Activated naive CD4-positive, alpha-beta T cell treated with Interleukin-2 at 50 U/mL for 16 hours (primary cell): ENCODE measurements at places on chromosomes 5 and 9.
A peak's percentile ranks its signal among the peaks of the same experiment; 100 is the strongest.

DNA sequence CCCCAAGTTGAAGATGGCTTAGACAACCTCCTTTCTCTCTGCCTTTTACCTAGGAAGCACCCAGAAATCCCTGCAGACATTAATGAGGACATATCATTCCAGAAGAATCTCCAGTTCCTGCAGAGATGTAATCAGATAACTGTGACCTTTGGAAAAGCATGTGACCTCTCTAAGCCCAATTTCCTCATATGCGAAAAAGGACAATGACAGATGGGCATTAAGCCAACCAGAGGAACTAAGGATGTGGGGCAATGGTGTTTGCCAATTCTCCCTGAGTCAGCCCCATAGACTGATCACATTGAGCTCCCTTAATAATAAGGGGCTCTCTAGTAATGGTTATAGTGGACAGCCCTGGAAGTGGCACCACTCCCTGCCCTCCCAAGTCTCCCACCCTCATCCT lies 10.1 kb upstream of the FOXI1 start:
- no peak for DNase-seq

GRCh38 chr5:115586525-115587146 lies 15.6 kb downstream of the TICAM2 start:
- DNase-seq: no peak

GRCh38 chr5:150401376-150402228 lies 11.1 kb downstream of the CD74 start:
- DNase-seq: no peak

DNA sequence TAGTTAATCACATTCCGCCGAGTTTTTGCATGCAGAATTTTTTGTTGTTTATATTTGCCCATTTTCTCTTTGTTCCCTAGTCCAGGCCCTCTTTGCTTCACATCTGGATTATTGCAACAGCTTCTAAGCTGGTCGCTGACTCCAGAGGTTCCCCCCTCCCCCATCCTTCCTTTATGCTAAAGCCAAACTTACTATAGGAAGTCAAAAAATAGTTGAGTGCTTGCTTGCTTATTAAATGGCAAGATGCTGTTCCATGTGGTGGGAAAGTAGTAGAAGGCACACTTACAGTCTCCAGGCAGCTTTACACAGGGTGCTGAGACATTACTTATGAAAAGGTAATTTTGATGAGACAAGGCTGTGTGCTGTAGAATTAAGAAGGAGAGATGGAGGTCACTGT lies 1.3 kb downstream of the ZBTB34 start:
- no peak for DNase-seq

DNA sequence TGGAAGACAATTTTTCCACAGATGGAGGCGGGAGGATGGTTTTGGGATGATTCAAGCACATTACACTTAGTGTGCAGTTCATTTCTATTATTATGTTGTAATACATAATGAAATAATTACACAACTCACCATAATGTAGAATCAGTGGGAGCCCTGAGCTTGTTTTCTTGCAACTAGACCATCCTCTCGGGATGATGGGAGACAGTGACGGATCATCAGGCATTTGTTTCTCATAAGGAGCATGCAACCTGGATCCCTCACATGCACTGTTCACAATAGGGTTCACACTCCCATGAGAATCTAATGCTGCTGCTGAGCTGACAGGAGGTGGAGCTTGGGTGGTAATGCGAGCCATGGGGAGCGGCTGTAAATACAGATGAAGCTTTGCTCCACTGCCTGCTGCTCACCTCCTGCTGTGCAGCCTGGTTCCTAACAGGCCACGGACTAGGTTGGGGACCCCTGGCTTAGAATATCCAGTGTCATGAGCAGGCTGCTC lies 1.6 kb downstream of the STKLD1 start:
- no peak for DNase-seq

- DNase-seq: no peak
These were observed 74.3 kb downstream of the ZNF618 start for GRCh38 chr9:113950195-113951031.

DNA sequence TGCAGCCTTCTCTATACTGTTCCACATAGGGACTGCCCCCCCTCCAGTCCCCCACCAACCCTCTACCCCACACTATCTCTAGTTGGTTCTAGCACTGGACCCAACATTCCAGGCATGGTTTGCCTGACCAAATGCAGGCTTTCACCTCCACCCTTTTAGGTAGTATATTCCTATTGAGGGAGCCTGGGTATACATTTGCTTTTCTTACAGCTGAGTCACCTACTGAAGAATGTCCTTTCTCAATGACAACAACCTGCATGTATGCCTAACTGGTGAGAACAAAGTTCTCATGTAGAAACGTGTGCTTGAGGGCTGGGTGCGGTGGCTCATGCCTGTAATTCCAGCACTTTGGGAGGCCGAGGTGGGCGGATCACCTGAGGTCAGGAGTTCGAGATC lies 8.2 kb downstream of the TNIP1 start:
- no peak for DNase-seq

DNA sequence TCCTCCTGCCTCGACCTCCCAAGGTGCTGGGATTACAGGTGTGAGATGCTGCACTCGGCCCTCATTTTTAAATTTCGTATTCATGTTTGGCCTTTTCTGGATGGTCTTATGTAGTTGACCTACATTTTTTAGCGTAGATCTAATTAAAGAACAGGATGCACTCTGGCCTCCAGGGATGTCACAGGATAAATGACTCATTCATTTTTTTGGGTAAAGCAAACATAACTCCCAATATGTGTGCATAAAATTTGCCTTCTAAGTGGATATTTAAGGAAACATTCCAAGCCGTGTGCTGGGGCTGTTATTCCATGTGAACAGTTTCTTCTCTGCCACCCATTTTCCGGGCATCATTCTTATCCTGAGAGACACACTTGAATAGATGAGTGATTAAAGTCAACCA lies 501.6 kb downstream of the IRX1 start:
- no peak for DNase-seq

GRCh38 chr5:92222449-92222848 lies 839.3 kb upstream of the ARRDC3 start:
- DNase-seq: no peak

- no peak for DNase-seq
These were observed 89.9 kb upstream of the FSD1L start for GRCh38 chr9:105357937-105358336.

DNA sequence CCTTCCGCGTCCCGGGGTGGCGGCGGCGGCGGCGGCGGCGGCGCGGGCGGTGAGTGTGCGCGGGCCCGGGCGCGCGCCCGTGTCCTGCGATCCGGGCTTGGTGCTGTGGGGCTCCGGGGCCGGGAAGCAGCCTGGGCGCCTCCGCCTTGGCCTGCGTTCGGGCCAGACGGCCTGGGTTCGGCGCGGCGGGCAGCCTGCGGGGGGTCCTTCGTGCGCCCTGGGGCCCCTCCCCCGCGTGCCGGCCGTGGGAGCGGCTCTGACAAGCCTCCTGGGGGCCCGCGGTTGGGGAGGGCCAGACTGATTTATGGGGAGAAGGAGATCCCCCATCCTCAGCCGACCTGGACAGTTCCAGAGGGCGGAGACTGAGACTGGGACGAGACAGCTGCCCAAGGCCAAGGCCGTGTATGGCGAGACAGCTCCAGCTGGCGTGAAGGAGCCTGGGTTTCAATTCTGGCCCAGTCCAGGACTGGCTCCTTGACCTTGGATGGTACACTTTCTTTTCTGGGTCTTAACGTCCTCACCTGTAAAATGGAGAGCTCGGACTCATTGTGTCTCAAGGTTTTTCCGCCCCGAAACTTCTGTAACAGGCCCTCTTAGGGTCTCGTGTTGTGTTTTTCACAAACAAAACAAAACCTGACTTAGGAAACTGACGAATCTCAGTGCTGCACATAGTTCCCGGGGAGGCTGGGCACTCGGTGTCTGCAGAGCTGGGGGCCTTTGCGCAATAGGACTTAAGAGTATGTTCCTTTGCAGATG lies 603 bp downstream of the TMEM268 start:
- peak; percentile 27 for DNase-seq

DNA sequence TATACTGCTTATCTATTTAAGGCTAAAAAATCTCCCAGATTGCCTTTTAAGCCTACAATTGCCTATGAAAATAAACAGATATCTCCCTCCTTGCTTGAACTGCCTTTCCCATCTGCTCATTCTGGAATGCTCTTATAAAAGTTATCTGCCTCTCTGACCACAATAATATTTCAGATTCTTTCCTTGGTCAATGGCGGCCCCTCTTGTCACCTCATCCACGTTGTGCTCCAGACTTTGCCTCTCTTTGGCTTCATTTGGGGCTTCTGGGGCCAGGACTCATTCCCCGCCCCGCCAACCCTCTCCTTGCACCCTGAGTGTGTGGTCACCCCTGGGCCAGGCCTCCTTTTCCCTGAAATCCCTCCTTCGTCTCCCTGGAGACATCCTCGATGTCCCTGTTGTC lies 110.0 kb upstream of the RPS23 start:
- DNase-seq: no peak

DNA sequence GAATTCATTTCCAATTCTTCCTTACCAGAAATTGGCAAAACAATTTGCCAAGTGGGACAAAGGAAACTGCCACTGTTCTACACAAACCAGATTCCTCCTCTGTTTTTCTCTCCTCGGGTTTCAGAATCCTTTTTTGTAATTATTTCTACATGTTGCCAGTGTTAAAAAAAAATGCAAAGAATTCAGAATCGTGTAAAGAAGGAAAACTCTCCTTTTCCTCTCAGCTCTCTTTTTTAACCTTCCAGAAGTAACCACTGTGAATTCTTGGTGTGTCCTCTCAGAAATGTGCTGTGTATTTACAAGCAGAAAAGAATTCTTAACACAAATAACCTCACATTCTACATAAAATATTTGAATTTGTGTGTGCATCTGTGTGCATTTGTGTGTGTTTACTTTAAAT lies 224.6 kb downstream of the DRD1 start:
- DNase-seq: no peak

GRCh38 chr5:52798938-52799337 lies 11.2 kb downstream of the ITGA1 start:
- no peak for DNase-seq

- DNase-seq: no peak
These were observed 65.4 kb downstream of the FRMD3 start for GRCh38 chr9:83472764-83473163.

- DNase-seq: no peak
These were observed 122.8 kb upstream of the STC2 start for GRCh38 chr5:173451031-173451430.

DNA sequence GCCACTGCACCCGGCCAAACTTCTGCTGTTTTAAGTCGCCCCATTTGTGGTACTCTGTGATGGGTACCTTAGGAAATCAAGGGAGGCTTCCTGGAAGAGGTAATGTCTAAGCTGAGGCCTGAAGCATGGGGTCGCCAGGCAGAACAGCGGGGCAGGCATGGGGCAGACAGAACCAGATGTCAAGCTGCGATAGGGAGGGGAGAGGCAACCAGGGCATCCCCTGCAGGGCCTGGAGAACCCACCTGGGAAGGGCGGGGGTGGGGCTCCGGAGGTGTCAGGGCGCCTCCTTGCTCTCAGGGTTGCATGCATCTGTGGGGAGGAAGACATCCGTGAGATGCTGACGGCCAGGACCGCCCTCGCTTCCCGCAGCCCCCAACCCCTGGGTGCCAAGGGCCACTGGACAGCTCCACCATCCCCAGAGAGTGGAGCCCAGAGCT lies 2.8 kb downstream of the LCN15 start:
- no peak for DNase-seq
